SJCRH30 (cell line): ENCODE measurements at places on chromosomes 12 and 14.

- no peak for DNase-seq
- no peak overlapping the region for H3K4me3 ChIP-seq
- H3K4me1 ChIP-seq = no peaks in the 10 kb centered on the region
- no peaks in the 10 kb centered on the region for H3K27me3 ChIP-seq
- H3K27ac ChIP-seq = no peak overlapping the region
- no peaks in the 10 kb centered on the region for H3K36me3 ChIP-seq
Measured at GRCh38 chr14:62079038-62079437, 316.8 kb downstream of the SNAPC1 start.

DNA sequence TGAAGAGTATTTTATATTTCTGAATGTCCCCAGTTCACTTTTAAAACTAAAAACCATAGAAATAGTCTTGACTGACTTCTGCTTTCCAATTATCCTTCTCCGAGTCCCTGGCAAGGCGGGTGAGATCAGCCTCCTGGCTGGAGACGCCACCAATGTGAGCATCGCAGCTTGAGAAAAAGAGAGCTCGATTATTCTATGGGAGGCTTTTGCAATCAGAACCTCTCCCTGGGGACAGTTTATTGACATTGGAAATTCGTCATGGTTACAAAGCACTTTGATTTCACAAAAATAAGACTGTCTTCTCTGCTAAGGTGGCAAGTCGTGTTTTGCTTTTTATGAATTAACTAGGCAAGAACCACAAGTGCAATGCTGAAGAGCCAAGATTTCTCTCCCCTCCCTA is 23.6 kb upstream of the GPHB5 start:
- no peak overlapping the region; the same call in 1 of the 2 replicates for H3K27ac ChIP-seq
- no peak overlapping the region for H3K4me3 ChIP-seq
- peak; percentile 53 for DNase-seq
- no peaks in the 10 kb centered on the region for H3K27me3 ChIP-seq
- no peaks in the 10 kb centered on the region for H3K36me3 ChIP-seq

DNA sequence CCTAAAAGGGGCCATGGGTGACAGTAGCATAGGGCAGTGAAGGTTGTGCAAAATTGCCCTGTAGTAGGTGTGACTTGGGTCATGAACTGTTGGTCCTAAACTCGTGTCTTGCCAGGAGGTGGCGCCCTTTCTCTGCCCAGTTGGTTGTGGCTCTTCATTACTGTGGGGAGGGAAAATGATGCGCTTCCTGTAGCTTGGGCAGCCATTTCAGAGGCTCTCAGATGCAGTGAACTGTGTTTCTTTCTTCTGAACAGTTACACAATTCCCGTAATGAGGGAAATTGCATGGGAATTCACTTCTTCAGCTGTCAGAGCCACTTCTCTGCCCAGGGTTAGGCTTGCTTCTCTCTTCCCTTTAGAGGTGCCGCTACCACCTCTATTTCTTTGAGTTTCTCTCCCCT is 148.1 kb upstream of the NRXN3 start:
- peak; percentile 64 for DNase-seq
- H3K27me3 ChIP-seq = no peaks in the 10 kb centered on the region
- peak overlapping the region; percentile 16; the same call in 1 of the 2 replicates for H3K4me3 ChIP-seq
- H3K4me1 ChIP-seq = no peaks in the 10 kb centered on the region

DNA sequence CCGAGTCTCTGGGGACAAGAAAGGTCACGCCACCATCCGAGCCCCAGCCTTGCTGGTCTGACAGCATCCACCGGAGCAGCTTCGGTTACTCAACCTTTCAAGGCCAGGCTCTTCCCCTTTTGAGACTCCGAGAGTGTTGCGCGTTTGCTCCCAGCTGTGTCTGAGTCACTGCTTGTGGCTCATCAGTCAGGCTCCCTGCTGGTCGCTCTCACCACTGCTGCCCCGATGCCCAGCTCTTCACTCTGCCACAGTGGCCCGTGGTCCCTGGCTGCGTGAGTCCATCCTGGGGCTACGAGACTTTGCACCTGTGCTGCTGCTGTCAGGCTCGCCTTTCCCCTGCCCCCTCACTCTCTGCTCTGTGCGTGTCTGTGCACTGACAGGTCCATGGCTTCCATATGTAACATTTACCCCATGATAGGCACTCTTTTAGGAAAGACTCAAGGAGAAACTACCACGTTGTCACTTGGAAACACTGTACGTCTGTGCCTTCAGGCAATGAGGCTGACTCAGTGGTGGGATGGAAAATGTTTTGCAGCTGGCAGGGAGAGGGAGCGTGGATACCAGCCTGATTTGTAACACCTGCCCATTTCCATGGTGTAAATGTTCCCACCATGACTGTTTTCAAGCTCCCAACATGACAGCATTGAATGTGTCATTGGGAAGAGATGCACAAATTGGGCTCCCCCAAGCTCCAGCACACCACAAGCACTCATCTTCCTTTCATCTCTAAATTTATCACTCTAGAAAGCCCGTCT is 350.7 kb downstream of the TMEM132D start:
- no peaks in the 10 kb centered on the region for H3K36me3 ChIP-seq
- no peaks in the 10 kb centered on the region for H3K4me1 ChIP-seq
- no peak overlapping the region for H3K27ac ChIP-seq
- no peaks in the 10 kb centered on the region for H3K27me3 ChIP-seq
- DNase-seq = no peak

DNA sequence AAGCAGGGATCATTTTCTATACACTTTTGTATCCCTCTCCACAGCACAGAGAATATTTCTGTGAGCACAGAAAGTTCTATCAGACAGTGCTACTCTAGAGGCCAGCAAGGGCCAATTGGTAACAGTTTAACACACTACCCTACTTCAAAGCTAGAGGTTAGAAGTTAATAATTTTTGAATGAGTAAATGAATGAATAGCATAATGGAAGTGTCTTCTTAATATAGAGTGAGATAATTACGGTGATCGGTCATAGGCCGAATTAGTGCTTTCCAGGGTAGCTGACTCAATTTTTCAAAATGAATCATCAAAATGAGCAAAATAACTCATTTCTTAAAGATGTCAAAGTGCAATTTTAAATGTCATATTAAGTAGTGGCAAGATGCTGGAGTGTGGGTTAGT is 67.0 kb upstream of the CCDC198 start:
- H3K4me3 ChIP-seq = no peak overlapping the region
- H3K27ac ChIP-seq = no peak overlapping the region
- no peak for DNase-seq
- H3K27me3 ChIP-seq = no peaks in the 10 kb centered on the region
- H3K36me3 ChIP-seq = no peaks in the 10 kb centered on the region

- no peak overlapping the region for H3K4me3 ChIP-seq
- no peaks in the 10 kb centered on the region for H3K4me1 ChIP-seq
- H3K36me3 ChIP-seq = no peaks in the 10 kb centered on the region
- no peak for DNase-seq
- no peak overlapping the region for H3K27ac ChIP-seq
- H3K27me3 ChIP-seq = no peaks in the 10 kb centered on the region; the same call in 1 of the 2 replicates
Measured at GRCh38 chr12:9731797-9732196, 1.1 kb downstream of the CLECL1 start.

DNA sequence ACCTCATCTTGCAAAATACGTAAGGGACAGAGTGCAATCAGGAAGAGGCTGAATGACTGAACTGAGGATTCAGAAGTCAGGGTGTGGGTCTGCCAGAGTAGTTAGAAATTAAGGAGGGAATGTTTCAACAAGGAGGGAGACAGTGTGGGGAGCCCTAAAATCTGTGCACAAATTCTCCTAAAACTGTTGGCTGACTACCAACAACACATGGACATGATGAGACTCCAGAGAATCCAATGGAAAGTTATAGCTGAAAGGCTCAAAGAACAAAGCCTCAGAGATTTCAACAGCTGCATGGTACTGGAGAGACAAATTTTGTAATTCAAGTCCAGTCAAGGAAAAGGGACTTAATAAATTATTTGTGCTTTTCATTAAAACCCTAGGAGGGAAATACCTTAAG is 36.1 kb upstream of the NEDD1 start:
- H3K36me3 ChIP-seq = no peaks in the 10 kb centered on the region
- no peak overlapping the region for H3K4me3 ChIP-seq
- H3K4me1 ChIP-seq = no peaks in the 10 kb centered on the region
- no peak for DNase-seq
- no peak overlapping the region for H3K27ac ChIP-seq

DNA sequence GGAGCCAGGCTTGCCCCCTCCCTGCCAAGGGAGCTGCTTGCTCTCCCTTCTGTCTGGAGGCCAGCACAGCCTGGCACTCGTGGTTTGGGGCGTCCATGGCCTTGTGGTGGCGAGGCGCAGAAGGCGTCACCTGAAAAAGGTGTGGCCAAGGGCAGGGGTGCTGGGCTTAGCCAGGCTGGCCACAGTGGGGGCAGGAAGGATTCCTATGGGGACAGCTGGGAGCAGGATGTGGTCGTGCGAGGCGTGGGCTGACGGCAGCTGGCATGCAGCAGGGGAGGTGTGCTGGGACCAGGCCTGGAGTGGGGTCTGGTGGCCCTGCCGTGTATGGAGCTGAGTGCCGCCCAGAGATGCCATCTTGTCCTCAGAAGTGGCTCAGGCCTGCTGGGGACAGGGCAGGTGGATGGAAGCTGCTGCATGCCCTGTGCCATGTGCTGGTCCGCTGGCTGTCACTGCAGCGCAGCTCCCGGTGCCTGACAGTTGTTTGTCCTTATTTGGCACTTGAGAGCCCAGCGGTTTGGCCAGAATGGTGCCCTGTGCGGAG is 30.0 kb downstream of the SH2B3 start:
- no peak overlapping the region for H3K4me3 ChIP-seq
- H3K27ac ChIP-seq = peak overlapping the region; percentile 35
- DNase-seq = peak; percentile 60
- H3K36me3 ChIP-seq = no peaks in the 10 kb centered on the region; the same call in 1 of the 2 replicates
- no peaks in the 10 kb centered on the region for H3K27me3 ChIP-seq
- H3K4me1 ChIP-seq = peaks cover 18% of the 10 kb centered on the region

DNA sequence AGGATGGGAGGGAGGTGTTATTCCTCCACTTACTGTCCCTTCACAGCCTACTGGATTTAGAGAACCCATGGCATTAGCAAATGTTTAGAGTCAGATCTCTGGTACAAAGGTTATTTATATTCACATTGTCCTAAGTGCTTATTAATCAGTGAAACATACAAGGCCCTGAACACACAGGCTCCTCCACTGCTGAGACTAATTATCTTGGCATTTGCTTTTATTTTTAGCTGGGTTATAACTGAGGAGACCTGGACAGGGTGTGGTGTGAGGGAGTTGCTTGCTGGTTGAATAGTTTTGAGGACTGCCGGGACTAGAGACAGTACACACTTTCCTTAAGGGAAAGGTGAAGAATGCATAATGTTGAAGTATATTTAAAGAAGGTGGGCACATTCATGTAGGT is 77.5 kb downstream of the FIGNL2 start:
- no peaks in the 10 kb centered on the region for H3K4me1 ChIP-seq
- peaks cover 19% of the 10 kb centered on the region for H3K27me3 ChIP-seq
- H3K36me3 ChIP-seq = no peaks in the 10 kb centered on the region
- DNase-seq = no peak
- no peak overlapping the region for H3K27ac ChIP-seq

DNA sequence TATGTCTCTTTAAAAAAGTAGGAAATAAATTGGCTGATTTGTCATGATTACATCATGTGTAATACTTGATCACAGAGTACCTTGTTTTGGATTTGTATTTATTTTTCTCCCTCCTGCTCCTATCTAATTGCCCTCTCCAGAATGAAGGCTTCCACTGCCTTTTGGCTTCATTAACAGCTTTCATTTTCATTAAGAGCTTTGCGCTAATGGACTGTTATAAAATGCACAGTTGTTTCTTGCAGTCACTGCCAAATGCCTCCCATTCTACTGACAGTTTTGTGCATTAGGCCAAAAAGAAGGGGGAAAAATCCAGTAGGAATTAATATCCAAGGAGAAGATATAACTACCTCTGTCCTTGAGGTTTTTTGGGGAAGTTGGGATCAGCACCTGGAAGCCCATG is 159.2 kb downstream of the NRXN3 start:
- no peaks in the 10 kb centered on the region for H3K27me3 ChIP-seq
- H3K36me3 ChIP-seq = no peaks in the 10 kb centered on the region
- no peak for DNase-seq
- no peak overlapping the region for H3K27ac ChIP-seq

DNA sequence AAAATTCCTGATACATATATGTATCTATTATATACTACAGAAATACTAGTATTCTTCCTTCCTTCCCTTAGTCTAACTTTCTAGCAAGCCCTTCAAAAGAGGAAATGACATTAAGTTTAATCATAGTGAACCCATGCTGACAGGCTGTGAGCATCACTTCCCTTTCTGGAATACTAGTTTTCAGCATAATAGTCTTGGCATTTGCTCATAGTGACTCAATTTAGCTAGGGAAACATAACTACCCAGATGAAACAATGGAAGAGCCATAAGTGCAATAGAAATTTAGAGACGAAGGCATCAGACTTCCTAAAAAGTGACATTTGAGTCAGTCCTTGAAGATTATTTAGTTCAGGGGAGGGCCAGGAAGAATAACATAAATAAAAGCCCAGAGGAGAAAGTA is 184.5 kb upstream of the CRY1 start:
- H3K4me3 ChIP-seq = no peak overlapping the region
- no peaks in the 10 kb centered on the region for H3K4me1 ChIP-seq

GRCh38 chr12:7853557-7853956 is 19.2 kb downstream of the SLC2A14 start:
- H3K27me3 ChIP-seq = no peaks in the 10 kb centered on the region; the same call in 1 of the 2 replicates
- H3K4me3 ChIP-seq = no peak overlapping the region
- H3K27ac ChIP-seq = no peak overlapping the region
- H3K36me3 ChIP-seq = no peaks in the 10 kb centered on the region

- H3K4me3 ChIP-seq = peak overlapping the region; percentile 44
- H3K27ac ChIP-seq = peak overlapping the region; percentile 30
- H3K4me1 ChIP-seq = peaks cover 48% of the 10 kb centered on the region
Measured at GRCh38 chr12:57888409-57889157, 42.1 kb upstream of the CTDSP2 start.

DNA sequence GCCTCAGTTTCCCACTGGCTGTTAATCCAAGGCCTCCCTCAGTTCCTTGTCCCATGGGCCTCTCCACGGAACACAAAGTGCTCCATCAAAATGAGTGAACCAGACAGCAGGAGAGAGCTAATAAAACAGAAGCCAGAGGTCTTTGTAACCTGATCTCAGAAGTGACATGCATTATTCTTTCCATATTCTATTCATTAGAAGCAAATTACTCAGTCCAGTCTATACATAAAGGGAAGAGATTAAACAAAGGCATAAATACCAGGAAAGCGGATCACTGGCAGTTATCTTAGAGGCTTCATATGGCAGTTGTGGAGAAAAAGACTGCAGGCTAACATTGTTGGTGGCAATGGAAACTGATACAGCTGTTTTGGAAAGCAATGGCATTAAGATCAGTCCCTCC is 170.6 kb upstream of the GARIN6 start:
- no peaks in the 10 kb centered on the region for H3K4me1 ChIP-seq
- H3K36me3 ChIP-seq = no peaks in the 10 kb centered on the region
- peak; percentile 11 for DNase-seq
- no peaks in the 10 kb centered on the region for H3K27me3 ChIP-seq
- no peak overlapping the region for H3K27ac ChIP-seq
